ENCODE measurements at places on chromosomes 13 and 19.

DNA sequence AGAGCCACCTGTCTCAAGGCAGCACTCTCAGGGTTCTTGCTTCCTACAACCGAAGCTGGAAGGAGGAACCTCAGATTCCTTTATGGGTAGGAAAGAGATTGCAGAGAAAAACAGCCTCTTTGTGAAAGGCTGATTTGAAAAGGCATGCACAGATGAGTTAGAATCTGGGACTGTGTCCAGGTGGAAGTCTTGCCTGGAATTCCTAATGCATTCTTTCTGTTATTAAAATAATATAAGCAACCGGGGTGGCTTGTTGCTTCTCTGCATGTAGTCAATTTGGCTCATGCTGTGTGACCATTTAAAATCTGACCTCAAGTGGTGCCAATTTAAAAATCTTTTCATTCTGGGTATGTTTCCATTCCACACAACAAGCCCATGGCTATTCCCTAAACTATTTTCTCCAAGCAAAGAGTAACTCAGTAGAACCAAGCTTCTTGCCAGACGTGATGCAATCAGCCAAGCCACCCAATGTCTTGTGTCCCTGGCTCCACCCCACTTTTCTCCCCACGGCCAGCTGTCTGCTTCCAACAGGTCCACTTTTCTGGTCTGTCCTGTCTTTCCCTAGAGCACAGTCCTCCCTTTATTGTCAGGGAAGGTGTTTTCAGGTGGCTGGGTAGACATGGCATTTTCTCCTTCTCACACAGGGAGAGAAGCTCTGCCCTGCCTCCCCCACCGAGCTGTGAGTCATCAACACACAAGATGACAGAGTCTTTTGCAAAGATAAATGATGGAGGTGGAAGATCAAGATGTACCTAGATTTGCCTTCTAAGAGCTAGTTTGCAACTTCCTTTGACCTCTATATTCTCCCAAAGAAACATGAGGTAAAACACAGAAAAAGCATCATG is 394.3 kb downstream of the FOXO1 start:
- DNase-seq, result no peak

- no peak for DNase-seq
These were observed 6.4 kb downstream of the LYL1 start for GRCh38 chr19:13095934-13096927.

GRCh38 chr19:10270180-10270615 is 722 bp upstream of the ICAM1 start:
- DNase-seq, result no peak

- no peak for DNase-seq
These were observed 70.7 kb upstream of the MYCBP2 start for GRCh38 chr13:77397636-77398035.

- DNase-seq, result no peak
These were observed 4.7 kb downstream of the ARHGAP33 start for GRCh38 chr19:35780058-35780457.

DNA sequence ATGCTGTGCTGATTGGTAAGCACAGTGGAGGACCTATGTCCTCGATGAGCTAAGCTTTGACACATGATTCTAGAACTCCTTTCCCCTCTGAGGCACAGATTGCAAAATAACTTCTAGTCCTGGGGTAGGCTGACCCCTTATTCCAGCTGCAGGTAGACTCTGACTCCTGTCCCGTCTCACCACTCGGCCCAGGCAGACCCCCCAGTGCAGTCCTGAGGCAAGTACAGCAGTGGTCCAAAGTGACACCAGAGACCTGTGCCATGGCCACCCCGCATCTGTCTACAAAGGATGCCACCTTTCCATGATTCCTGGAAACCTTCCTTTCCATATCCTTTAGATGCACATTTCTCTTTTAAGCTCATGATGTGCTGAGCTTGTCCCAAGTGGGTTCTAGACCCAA is 482.5 kb downstream of the ZNF536 start:
- no peak for DNase-seq

- no peak for DNase-seq
These were observed 9.3 kb downstream of the ZNF787 start for GRCh38 chr19:56111601-56112312.

GRCh38 chr19:35642312-35642711 is 767 bp downstream of the ETV2 start:
- no peak for DNase-seq

GRCh38 chr19:46193678-46194077 is 35.9 kb upstream of the IGFL1 start:
- DNase-seq, result no peak

DNA sequence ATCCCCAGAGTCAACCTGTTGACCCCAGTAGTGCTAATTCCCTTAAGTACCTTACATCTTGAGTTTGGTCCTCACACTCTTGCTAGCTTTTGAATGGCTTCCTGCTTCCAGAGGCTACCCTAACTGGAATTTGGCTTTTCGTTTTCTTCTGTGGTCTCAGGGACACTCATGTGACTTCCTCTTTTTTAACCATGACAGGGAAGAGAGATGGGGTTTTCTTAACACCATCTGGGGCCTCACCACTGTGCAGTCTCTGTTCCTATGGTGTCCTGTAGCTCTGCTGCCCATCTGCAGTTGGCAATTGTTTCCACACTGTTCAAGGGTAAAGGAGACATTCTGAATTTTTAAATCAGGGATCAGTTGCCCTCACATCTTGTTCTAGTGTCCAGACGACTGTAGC is 66.7 kb downstream of the SLC10A2 start:
- no peak for DNase-seq

- no peak for DNase-seq
These were observed 952.5 kb upstream of the ATXN8OS start for GRCh38 chr13:69155136-69155535.

DNA sequence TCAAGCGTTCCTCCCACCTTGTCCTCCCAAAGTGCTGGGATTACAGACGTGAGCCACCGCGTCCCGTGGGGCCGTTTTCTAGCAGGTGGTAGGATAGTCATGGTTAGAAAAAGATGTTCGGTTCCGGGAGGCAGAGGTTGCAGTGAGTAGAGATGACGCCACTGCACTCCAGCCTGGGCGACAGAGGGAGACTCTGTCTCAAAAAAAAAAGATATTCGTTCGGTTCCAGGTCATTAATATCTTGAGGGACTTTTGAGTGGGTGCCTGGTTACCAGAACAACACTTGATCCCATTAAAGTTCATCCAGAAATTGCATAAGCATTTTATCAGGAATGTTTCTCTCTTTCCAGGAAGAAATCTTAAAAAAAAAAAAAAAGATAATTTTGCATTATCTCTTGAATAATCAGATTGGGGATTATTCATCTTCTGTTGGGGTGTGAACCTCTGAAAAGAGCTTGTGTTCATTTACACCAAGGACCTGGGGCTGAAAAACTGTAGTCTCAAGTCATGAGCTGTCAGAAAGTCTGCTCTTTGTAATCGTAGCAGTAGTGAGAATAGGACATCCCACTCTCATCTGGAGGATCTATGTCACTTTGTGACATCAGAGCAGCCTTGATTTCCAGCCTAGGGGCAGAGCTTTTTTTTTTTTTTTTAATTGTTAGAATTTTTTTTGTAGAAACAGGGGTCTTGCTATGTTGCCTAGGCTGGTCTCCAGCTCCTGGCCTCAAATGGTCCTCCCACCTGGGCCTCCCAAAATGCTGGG is 1.0 kb upstream of the ETHE1 start:
- peak; percentile 68 for DNase-seq

GRCh38 chr19:28307487-28307886 is 905.5 kb downstream of the UQCRFS1 start:
- DNase-seq, result no peak

DNA sequence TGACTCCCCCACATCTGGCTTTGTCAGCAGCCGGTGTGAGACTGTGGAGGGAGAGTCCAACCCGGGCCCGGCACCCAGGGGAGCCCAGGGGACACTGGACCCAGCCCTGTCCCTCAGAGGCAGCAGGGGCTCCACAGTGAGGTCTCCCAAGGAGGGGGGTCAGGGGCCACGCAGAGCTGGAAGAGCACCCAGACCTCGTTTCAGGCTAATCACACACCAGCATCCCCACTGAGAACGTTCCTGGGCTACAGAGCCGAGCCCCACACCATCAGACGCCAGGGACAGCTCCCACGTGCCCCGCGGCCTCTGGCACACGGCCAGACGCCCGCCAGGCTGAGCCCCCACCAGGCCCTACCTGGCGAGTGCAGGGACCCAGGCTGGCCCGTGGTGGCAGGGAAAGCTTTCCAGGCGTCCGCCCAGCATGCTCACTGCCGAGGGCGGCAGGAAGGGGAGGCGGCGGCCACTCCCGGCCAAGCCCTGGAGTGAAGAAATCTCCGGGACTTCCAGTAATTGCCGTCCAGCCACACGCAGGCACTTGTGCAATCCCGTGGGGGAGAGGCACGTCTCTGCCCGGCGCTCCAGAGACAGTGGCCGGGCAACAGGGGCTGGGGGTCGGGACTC is 19.2 kb downstream of the SBNO2 start:
- DNase-seq, result no peak

- DNase-seq, result no peak
These were observed 19.1 kb upstream of the SPATA13 start for GRCh38 chr13:24141333-24141910.

- DNase-seq, result no peak
These were observed 9.5 kb downstream of the NALCN start for GRCh38 chr13:101406791-101407190.

- no peak for DNase-seq
These were observed 4.2 kb upstream of the SPACA6 start for GRCh38 chr19:51688671-51689571.
